ENCODE measurements at places on chromosomes 6 and 20. TPM values are rescaled to one million over a fixed set of nuclear protein-coding genes. Genes with fewer than 3 reads are reported as not detected.

The TMX4 gene
- 37.0 TPM for total RNA-seq

The SPATA25 gene
- 1.5 TPM for total RNA-seq

The TCF15 gene
- total RNA-seq, result not detected

The PKHD1 gene
- total RNA-seq, result not detected

The TBXT gene
- total RNA-seq, result not detected

The TCF19 gene
- total RNA-seq, result 43.2 TPM

The CCHCR1 gene
- total RNA-seq, result 36.6 TPM

The RAET1L gene
- not detected for total RNA-seq

The ENPP4 gene
- 2.4 TPM for total RNA-seq

The OSTM1 gene
- total RNA-seq, result 56.1 TPM

The MPIG6B gene
- total RNA-seq, result not detected

All from uterine smooth muscle cell (primary cell).